Astrocyte (in vitro differentiated cells and primary cell): ENCODE measurements at places on chromosomes 2 and 18.

- no peak for DNase-seq
Observed at GRCh38 chr18:36412778-36413177, 115.3 kb downstream of the FHOD3 start.

GRCh38 chr2:175431101-175431946 lies 249.8 kb upstream of the ATP5MC3 start:
- no peak for DNase-seq

GRCh38 chr2:26560892-26561291 lies 80.3 kb downstream of the CIB4 start:
- DNase-seq: no peak

GRCh38 chr2:53033411-53033810 lies 734.2 kb upstream of the CHAC2 start:
- DNase-seq: peak; percentile 65

- peak; percentile 85 for DNase-seq
Observed at GRCh38 chr18:3758531-3758930, 308.6 kb downstream of the TGIF1 start.

- no peak for DNase-seq
Observed at GRCh38 chr2:85694052-85695025, at the start of gene GNLY. Gene GNLY (plus strand): TSS chr2:85694358. CDS start chr2:85694419, 61 bp downstream.

GRCh38 chr18:25261768-25262167 lies 90.2 kb downstream of the ZNF521 start:
- no peak for DNase-seq

DNA sequence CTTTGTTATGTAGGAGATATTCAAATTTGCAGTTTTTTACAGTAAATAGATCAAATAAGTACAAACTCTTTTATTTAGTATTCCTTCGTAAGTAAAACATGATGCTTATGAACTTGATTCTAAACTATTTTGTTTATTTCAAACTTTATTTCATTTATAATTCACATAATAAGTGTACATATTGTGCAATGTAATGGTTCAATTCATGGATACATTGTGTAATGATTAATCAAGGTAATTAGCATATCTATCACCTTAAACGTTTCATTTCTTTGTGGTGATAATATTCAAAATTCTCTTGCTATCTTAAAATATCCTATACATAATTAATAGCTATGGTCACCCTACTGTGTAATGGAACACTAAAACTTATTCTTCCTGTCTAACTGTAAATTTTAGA lies 525.9 kb upstream of the ZNF804A start:
- no peak for DNase-seq
